Adipose tissue (tissue), 3 donors: ENCODE measurements at places on chromosomes 4 and X. TPM values are rescaled to one million over a fixed set of nuclear protein-coding genes. Genes with fewer than 3 reads are reported as not detected.

The DCAF8L2 gene
- not detected for polyA plus RNA-seq

The CENPVL2 gene
- polyA plus RNA-seq = not detected

The DDIT4L gene
- 0.43 TPM for polyA plus RNA-seq

The BEX5 gene
- 2.3 TPM for polyA plus RNA-seq

The MTNR1A gene
- polyA plus RNA-seq = not detected

The EDA gene
- polyA plus RNA-seq = 2.5 TPM

The FBXW7 gene
- 5.2 TPM for polyA plus RNA-seq

The TMEM271 gene
- polyA plus RNA-seq = not detected

The SLC2A9 gene
- 2.5 TPM for polyA plus RNA-seq

The GPRASP2 gene
- polyA plus RNA-seq = 6.0 TPM

The SHISA3 gene
- polyA plus RNA-seq = 12.8 TPM

The UCP1 gene
- polyA plus RNA-seq = 5.1 TPM

The TRMT10A gene
- polyA plus RNA-seq = 3.7 TPM

The CRMP1 gene
- 2.2 TPM for polyA plus RNA-seq

The GPR143 gene
- 0.12 TPM for polyA plus RNA-seq

The KLB gene
- polyA plus RNA-seq = 3.9 TPM

The CCNG2 gene
- polyA plus RNA-seq = 13.4 TPM

The HTRA3 gene
- polyA plus RNA-seq = 41.8 TPM

The RBMXL3 gene
- not detected for polyA plus RNA-seq

The OPN1MW2 gene
- polyA plus RNA-seq = not detected

The ASMT gene
- polyA plus RNA-seq = 0.09 TPM

The THAP9 gene
- 1.8 TPM for polyA plus RNA-seq

The FGG gene
- 0.34 TPM for polyA plus RNA-seq

The DSPP gene
- polyA plus RNA-seq = 0.11 TPM

The SPANXA1 gene
- polyA plus RNA-seq = not detected

The MED28 gene
- polyA plus RNA-seq = 14.7 TPM
